ENCODE measurements at places on chromosomes 4 and X.

DNA sequence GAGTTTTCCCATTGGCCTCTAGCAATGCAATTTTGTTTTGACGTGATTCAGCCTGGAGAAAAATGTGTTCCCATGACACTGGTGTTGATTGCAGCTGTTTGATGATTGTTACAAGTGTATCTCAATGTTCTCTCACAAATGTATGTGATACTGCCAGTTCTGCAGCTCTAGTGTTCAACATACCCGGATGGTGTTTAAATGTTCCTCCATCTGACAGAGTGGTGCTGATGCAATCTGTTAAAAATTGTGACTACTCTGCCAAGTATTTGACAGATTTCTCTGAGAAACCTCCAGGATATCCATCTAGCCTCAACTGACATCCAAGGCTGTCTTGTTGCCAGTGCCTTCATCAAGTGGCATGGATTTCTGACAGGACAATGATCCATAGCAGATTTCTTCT lies 657.2 kb upstream of the DIAPH2 start:
- DNase-seq, result no peak

DNA sequence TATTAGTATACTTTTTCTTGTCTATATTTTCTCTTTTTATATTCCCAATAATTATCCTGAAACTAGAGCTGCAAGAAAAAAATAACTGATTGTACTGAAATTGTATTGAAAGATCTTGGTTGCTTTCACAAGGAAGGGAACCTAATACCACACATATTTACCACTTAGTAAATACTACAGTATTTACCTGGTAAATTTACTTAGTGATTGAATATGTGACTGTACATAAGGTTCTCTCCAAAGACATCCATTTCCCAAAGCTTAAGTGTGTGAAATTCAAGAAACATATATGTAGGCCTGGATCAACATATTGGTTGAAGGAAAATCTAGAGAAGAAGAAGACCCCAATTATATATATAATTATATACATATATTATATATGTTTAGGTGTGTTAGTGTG lies 1272.7 kb downstream of the C4orf33 start:
- no peak for DNase-seq

- no peak for DNase-seq
Observed at GRCh38 chr4:107831140-107831539, 6.4 kb downstream of the SGMS2 start.

GRCh38 chr4:146054676-146055075 lies 116.1 kb upstream of the ZNF827 start:
- no peak for DNase-seq

GRCh38 chrX:119984652-119985051 lies 41.1 kb upstream of the NKAP start:
- no peak for DNase-seq

GRCh38 chrX:69546417-69546816 lies 42.3 kb downstream of the NALF2 start:
- no peak for DNase-seq
